T-helper 2 cell treated with Interferon-gamma antibody and Interleukin-4, amounts not matched to agents 5 μg/mL and 100 μg/mL, for 36 hours (primary cell): ENCODE measurements at places on chromosomes 12 and 14.

DNA sequence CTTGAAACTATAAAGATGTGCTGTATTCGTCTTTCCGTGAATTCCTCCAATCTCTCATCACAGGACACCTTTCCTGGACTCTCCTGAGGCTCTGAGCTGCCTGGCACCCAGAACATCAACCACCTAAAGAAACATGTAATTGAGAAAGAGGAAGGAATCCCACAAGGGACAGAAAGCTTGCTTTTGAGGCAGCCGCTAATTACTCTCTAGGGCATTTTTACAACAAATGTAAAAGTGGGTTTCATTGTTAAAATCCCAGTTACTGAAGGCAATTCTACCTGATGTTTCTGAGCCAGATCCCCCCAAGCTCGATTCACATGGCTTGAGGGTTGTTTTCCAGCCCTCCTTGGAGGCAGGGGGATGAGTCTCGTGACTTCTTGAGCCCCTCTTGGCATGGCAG, 238.5 kb upstream of the LHX5 start:
- H3K4me1 ChIP-seq = no peaks in the 10 kb centered on the region
- H3K4me3 ChIP-seq = no peak overlapping the region
- H3K27me3 ChIP-seq = no peaks in the 10 kb centered on the region
- no peak for DNase-seq
- no peaks in the 10 kb centered on the region for H3K36me3 ChIP-seq
- no peak overlapping the region for H3K27ac ChIP-seq

DNA sequence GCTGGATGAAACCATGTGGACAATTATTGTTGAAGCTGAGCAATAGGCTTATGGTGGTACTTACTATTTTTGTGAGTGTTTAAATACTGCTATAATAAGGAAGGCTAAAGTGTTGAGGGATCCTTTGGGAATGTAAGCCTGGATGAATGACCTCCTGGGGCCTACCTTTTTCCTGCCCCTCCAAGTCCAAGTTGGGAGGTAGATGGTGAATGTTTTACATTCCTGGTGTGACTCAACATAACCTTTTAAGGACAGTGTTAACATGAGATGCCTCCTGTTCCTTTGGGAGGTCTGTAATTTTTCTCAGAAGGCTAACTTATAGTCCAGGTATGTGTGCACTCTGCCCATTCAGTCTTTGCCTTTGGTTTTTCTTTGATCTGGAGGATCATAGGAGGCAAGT, 315.9 kb downstream of the NRXN3 start:
- no peak overlapping the region for H3K4me3 ChIP-seq
- H3K4me1 ChIP-seq = no peaks in the 10 kb centered on the region
- H3K27ac ChIP-seq = no peak overlapping the region
- H3K36me3 ChIP-seq = no peaks in the 10 kb centered on the region
- DNase-seq = no peak
- H3K27me3 ChIP-seq = no peaks in the 10 kb centered on the region

DNA sequence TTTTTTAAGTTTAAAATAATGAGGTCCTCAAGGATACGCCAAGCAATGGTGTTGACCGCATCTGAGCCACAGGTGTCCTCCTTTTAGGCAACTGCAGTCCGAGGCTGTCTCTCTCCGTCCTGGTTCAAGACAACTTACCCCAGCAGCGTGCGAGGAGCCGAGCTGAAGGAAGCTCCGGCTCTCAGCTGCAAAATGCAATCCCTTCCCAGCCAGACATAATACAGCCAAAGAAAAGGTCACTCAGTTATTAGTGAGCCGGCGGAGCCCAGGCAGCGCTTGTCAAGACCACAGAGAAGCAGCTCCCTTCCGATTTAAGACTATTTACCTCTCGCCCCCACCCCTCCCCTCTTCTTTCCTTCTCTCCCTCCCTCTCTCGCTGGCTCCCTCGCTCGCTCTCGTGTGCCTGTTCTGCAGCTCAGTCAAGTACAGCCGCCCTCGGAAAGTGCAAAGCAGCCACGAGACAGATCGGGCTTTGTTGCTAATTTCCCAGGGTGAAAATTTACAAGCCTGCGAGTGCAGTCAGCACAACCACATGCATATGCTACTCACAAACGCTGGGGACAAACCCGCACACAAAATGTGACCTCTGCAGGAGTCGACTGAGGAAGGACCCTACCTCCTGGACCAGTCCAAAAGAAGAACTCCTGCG, 363 bp upstream of the LMO3 start:
- no peak for DNase-seq
- H3K27ac ChIP-seq = no peak overlapping the region
- no peaks in the 10 kb centered on the region for H3K36me3 ChIP-seq
- H3K4me1 ChIP-seq = peaks cover 6% of the 10 kb centered on the region
- H3K4me3 ChIP-seq = no peak overlapping the region
- peaks cover 48% of the 10 kb centered on the region for H3K27me3 ChIP-seq

GRCh38 chr14:91418387-91419043, 895 bp upstream of the CCDC88C start:
- H3K4me1 ChIP-seq = peaks cover 30% of the 10 kb centered on the region
- DNase-seq = peak; percentile 71
- no peaks in the 10 kb centered on the region for H3K27me3 ChIP-seq

GRCh38 chr14:60331201-60332045, 82.4 kb downstream of the PPM1A start:
- peaks cover 30% of the 10 kb centered on the region for H3K4me1 ChIP-seq
- H3K4me3 ChIP-seq = peak overlapping the region; percentile 88
- no peaks in the 10 kb centered on the region for H3K36me3 ChIP-seq
- H3K27ac ChIP-seq = peak overlapping the region; percentile 84
- H3K27me3 ChIP-seq = peaks cover 45% of the 10 kb centered on the region
- DNase-seq = peak; percentile 61
